ENCODE measurements at places on chromosomes 5 and 9. TPM values are rescaled to one million over a fixed set of nuclear protein-coding genes. Genes with fewer than 3 reads are reported as not detected.

Gene NEUROG1
- total RNA-seq, result not detected

DNA sequence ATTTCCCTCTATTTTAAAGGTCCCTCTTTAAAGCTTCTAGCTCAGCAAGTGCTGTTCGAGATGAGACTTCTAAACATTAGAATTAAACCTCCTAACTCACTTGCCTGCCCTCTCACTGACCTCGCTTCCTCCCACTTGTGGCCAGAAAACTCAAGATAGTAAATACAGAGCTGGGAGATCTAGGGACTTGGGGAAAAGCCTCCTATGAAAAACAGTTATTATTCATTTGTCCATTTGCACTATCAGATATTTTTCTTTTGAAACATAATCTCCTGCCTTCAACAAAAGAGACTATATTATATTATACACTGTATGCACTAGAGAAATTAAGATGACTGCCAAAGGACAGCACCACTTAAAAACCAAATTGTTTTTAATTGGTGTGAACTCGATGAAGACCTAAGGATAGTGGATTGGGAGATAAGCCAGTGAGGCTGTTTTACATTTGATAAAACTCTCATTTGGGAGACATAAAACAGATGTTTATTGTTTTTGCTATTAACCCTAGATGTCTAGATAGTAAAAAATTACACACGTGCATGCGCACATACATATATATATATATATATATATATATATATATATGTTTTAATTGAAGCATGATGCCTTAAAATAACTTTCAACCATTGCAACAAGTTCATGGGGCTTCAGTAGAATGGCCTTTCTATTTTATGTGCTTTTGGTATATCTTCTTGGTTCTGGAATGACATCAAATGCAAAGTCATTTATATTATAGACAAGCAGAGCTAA lies 229.4 kb downstream of the ADAMTSL1 start:
- no peak for DNase-seq

GRCh38 chr5:152568016-152568415 lies 162.9 kb upstream of the NMUR2 start:
- no peak for DNase-seq

DNA sequence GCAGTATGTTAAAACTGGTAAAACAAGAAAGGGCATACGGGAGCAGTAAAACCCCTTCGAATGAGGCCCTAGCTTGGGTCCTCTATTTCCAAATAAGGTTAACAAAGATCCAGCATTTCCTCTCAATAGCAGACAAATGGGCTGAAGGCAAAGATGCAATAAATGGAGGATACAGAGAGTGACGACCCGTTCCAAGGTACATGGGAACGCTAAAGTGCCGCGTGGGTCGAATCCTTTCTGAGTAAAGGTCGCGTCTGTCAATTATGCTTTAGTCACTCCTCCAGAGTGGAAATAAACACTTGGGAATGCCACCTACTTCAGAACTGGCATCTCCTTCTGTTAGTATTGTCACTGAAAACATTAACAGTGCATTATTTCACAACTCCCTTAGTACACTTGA lies 24.7 kb downstream of the ARL15 start:
- no peak for DNase-seq

Gene HBEGF
- 66.3 TPM for total RNA-seq

DNA sequence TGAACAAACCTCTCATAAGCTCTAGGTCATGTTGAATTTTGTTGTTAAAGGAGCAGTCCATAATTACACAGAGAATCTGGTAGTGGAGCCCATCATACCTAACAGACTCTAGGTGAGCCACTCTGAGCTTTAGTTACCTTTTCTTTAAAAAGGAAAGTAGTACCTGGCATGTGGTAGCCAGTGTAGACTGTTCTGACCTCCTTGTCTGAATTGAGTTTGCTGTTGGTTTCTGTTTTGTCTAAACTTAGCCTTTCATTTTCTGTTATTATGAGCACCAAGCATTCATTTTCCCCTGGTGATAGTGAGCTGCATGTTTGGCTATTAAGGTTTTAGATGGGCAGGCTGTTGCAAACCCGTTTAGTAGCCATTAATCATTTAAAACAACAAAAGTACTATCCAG lies 112.2 kb downstream of the MAST4 start:
- DNase-seq, result no peak

Gene C1QTNF3
- 2.9 TPM for total RNA-seq

- no peak for DNase-seq
Observed at GRCh38 chr5:158812408-158812807, 287.3 kb downstream of the EBF1 start.

DNA sequence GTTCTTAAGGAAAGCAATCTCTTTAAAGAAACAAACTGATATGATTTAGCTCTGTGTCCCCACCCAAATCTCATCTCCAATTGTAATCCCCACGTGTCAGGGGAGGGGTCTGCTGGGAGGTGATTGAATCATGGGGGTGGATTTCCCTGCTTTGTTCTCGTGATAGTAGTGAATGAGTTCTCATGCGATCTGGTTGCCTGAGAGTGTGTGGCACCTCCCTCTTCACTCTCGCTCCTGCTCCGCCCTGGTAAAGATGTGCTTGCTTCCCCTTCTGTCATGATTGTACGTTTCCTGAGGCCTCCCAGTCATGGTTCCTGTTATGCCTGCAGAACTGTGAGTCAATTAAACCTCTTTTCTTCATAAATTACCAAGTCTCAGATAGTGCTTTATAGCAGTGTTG lies 412.7 kb upstream of the SMC2 start:
- DNase-seq, result no peak

- DNase-seq, result no peak
Observed at GRCh38 chr5:73836607-73837006, 210.6 kb downstream of the ARHGEF28 start.

Gene PGM5
- 63.7 TPM for total RNA-seq

Gene HTR4
- total RNA-seq, result not detected

- no peak for DNase-seq
Observed at GRCh38 chr5:168724227-168724626, 145.1 kb upstream of the PANK3 start.

GRCh38 chr5:147949711-147950573 lies 43.6 kb upstream of the C5orf46 start:
- DNase-seq, result no peak

Gene SNCB
- not detected for total RNA-seq

- no peak for DNase-seq
Observed at GRCh38 chr5:18395126-18396110, 761.2 kb downstream of the TAF11L14 start.

Gene ADRA1B
- total RNA-seq, result 8.4 TPM

- DNase-seq, result no peak
Observed at GRCh38 chr5:76542887-76543690, 80.1 kb downstream of the F2RL2 start.

- DNase-seq, result no peak
Observed at GRCh38 chr9:136756836-136757235, 1.2 kb downstream of the LCN8 start.

GRCh38 chr9:112784020-112784785 lies 33.6 kb downstream of the SNX30 start:
- DNase-seq, result no peak

Gene SPATA31D4
- total RNA-seq, result not detected

Gene SLC4A9
- total RNA-seq, result 0.19 TPM

GRCh38 chr5:82796643-82797416 lies 280.4 kb downstream of the TMEM167A start:
- no peak for DNase-seq

Gene AGXT2
- not detected for total RNA-seq

Gene BARHL1
- total RNA-seq, result not detected

Gene KIF4B
- total RNA-seq, result not detected

All from omental fat pad (tissue), 4 donors.